Effector memory CD8-positive, alpha-beta T cell (primary cell): ENCODE measurements at places on chromosomes 13 and 19.

GRCh38 chr13:45180713-45181601 lies 19.9 kb downstream of the KCTD4 start:
- no peak for DNase-seq
- no peaks in the 10 kb centered on the region for H3K27me3 ChIP-seq
- H3K27ac ChIP-seq = peak overlapping the region; percentile 41
- H3K4me3 ChIP-seq = no peak overlapping the region
- peaks cover 13% of the 10 kb centered on the region for H3K36me3 ChIP-seq

- peaks cover 46% of the 10 kb centered on the region for H3K27me3 ChIP-seq
- DNase-seq = no peak
- no peaks in the 10 kb centered on the region for H3K36me3 ChIP-seq
- no peak overlapping the region for H3K4me3 ChIP-seq
These were observed 109.3 kb upstream of the IPO5 start for GRCh38 chr13:97844151-97844550.

DNA sequence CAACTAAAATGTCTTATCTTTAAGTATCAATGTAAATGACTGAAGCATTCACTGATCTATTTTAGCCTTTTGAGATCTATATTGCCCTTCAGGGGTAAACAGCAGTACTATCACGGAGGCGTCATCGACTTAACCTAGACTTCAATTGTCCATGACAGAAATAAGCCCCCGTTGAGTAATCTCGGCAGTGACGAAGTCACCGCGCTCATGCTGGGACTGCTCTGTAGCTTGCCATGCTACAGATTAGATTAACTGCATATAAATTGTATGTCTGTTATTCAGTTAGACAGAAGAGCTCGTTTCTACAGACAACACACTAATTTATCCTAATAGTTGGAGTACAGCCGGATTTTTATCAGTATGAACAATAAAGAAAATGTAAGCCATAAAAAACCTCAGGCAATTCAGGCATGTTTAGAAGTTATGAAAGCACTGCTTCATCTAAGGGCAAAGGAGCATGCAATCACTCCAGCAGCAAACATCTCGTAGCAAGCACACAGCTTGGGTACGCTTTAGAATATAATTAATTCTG lies 56.6 kb downstream of the TUBGCP3 start:
- H3K27ac ChIP-seq = no peak overlapping the region
- H3K27me3 ChIP-seq = no peaks in the 10 kb centered on the region
- H3K36me3 ChIP-seq = peaks cover 2% of the 10 kb centered on the region
- peaks cover 9% of the 10 kb centered on the region for H3K4me1 ChIP-seq

DNA sequence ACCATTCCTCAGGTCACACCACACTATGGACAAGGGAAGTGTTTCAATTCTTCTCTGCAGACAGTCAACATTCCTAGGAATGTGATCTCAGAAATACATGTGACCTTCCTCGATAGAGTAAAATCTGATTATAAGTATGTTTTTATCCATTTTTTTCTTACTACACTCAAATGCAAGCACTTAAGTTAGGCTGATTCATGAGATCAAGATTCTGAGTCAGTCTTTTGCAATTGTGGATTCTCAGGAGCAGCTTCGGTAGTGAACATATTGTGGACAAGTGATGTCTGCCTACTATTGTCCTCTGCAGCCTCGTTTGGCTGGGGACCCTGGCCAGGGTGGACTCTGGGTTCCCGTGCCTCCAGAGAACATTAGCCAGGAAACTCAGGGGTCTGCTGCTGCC lies 3.2 kb downstream of the SERPINE3 start:
- no peaks in the 10 kb centered on the region for H3K36me3 ChIP-seq
- no peak overlapping the region for H3K27ac ChIP-seq
- no peaks in the 10 kb centered on the region for H3K27me3 ChIP-seq
- no peak for DNase-seq
- H3K4me1 ChIP-seq = no peaks in the 10 kb centered on the region
- H3K4me3 ChIP-seq = no peak overlapping the region

- DNase-seq = no peak
- peaks cover 17% of the 10 kb centered on the region for H3K36me3 ChIP-seq
- peak overlapping the region; percentile 78 for H3K27ac ChIP-seq
- peaks cover 14% of the 10 kb centered on the region for H3K4me1 ChIP-seq
- H3K27me3 ChIP-seq = no peaks in the 10 kb centered on the region
- H3K4me3 ChIP-seq = peak overlapping the region; percentile 85
These were observed 1.2 kb upstream of the TRIM13 start for GRCh38 chr13:49995625-49996101.

- H3K4me1 ChIP-seq = peaks cover 11% of the 10 kb centered on the region
- H3K36me3 ChIP-seq = peaks cover 84% of the 10 kb centered on the region
- no peak for DNase-seq
- no peak overlapping the region for H3K4me3 ChIP-seq
- peak overlapping the region; percentile 86 for H3K27ac ChIP-seq
These were observed 7.1 kb downstream of the EEF2 start for GRCh38 chr19:3978145-3978544.

GRCh38 chr13:43128504-43128961 lies 105.1 kb downstream of the DNAJC15 start:
- H3K4me3 ChIP-seq = no peak overlapping the region
- H3K27ac ChIP-seq = no peak overlapping the region
- H3K4me1 ChIP-seq = peaks cover 14% of the 10 kb centered on the region
- DNase-seq = no peak
- no peaks in the 10 kb centered on the region for H3K36me3 ChIP-seq

DNA sequence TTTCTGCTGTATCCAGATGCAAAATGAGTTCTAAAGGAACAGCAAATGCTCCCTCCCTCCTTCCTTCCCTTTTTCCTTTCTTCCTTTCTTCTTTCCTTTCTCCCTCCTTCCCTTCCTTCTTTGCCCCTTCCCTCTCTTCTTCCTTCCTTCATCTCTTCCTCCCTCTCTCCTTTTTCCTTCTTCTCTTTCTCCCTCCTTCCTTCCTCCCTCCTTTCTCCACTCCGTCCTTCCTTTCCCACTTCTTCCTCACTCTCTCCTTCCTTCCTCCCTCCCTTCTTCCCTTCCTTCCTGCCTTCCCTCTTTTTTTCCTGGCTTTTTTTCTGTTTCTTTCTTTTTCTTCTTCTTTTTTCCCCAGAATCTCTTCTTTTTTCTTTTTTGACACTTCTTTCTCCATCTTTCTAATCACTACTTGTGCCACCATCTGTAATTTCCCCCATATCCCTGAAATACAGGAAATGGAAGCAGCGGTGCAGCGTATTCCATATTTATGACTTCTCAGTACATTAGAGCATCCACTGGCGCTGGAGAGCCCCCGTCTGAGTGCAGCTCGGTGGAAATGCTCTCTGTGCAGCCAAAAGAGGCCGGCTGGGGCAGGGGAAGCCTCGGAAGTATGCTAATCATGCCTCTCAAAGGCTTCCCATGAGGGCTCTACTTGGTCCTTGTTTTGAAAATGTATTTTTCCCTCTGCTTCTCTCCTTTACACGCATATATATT lies 275.6 kb downstream of the TSHZ3 start:
- H3K4me3 ChIP-seq = no peak overlapping the region
- H3K36me3 ChIP-seq = no peaks in the 10 kb centered on the region
- no peak for DNase-seq
- H3K4me1 ChIP-seq = no peaks in the 10 kb centered on the region
- no peak overlapping the region for H3K27ac ChIP-seq
- H3K27me3 ChIP-seq = peaks cover 81% of the 10 kb centered on the region

DNA sequence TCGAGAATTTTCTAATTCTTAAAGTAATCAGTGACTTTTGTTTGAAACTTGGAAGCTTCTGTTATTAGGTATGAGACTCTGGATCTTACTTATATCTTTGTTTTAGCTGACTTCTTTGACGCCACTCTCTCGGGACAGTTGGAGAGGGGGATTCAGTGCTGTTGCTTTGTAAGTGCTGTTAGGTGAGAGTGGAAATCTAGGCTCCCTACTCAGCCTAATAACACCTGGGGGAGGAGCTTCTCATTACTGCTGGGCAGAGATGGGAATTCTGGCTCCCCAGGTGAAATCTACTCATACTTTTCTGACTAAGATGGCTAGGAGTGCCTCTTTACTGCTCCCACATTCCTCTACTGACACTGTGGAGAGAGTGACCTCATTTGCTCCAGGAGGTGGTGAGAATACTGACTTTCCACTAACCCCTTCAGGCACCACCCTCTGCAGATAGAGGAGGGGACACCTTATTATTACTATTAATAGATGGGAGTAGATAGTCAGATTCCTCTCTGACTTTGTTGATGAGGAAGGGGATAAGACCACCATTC lies 324.9 kb upstream of the SPRY2 start:
- no peak overlapping the region for H3K27ac ChIP-seq
- no peaks in the 10 kb centered on the region for H3K27me3 ChIP-seq
- H3K4me3 ChIP-seq = no peak overlapping the region
- H3K36me3 ChIP-seq = no peaks in the 10 kb centered on the region
- no peak for DNase-seq
- no peaks in the 10 kb centered on the region for H3K4me1 ChIP-seq

GRCh38 chr19:52535771-52536447 lies 8.4 kb downstream of the ZNF808 start:
- H3K27me3 ChIP-seq = no peaks in the 10 kb centered on the region
- H3K4me1 ChIP-seq = peaks cover 24% of the 10 kb centered on the region
- H3K36me3 ChIP-seq = peaks cover 30% of the 10 kb centered on the region
- peak overlapping the region; percentile 86 for H3K4me3 ChIP-seq
- H3K27ac ChIP-seq = peak overlapping the region; percentile 75
- peak; percentile 86 for DNase-seq

DNA sequence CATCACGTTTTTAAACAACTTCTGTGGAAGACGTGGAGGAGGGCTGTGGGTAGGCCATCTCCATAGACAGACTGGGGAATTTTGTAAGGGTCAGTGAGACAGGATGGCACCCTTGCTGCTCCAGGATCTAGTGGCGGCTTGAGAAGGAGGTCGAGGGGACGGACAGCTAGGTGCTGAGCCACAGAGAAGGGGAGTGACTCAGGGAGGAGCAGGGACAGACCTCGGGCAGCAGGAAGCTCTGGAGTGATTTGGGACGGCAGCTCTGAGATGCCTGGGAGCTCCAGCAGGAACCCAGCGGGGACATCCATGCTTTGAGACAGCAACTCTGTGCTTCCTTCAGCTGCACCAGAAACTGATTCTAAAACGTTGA lies 169.1 kb upstream of the SOX1 start:
- no peaks in the 10 kb centered on the region for H3K36me3 ChIP-seq
- no peak overlapping the region for H3K27ac ChIP-seq
- DNase-seq = no peak
- H3K4me3 ChIP-seq = no peak overlapping the region

DNA sequence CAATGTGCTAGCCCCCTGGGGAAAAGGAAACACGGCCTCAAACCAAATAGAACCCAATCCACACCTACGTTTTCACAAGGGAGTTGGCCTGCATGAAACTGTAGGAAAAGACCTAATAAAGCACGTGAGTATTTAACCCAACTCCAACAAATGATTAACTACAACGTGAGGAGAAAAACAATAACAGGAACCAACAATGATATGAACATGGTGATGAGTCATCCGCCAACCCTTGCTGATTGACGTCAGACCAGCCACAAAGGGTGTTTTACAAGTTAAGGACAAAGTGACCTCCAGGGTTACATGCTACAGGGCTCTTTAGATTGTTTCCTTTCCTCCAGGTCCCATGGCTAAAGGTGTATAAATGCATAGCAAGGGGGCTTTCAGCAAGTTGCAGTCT lies 460.5 kb downstream of the COG6 start:
- DNase-seq = peak; percentile 31
- peak overlapping the region; percentile 92 for H3K27ac ChIP-seq
- H3K4me1 ChIP-seq = peaks cover 15% of the 10 kb centered on the region
- H3K4me3 ChIP-seq = no peak overlapping the region

GRCh38 chr13:99702687-99703319 lies 201.5 kb downstream of the TM9SF2 start:
- peaks cover 5% of the 10 kb centered on the region for H3K4me1 ChIP-seq
- no peak for DNase-seq
- no peaks in the 10 kb centered on the region for H3K36me3 ChIP-seq
- no peaks in the 10 kb centered on the region for H3K27me3 ChIP-seq
- no peak overlapping the region for H3K27ac ChIP-seq

GRCh38 chr13:50512474-50513299 lies 330.8 kb downstream of the DLEU7 start:
- no peaks in the 10 kb centered on the region for H3K36me3 ChIP-seq
- no peak overlapping the region for H3K27ac ChIP-seq
- no peaks in the 10 kb centered on the region for H3K4me1 ChIP-seq

DNA sequence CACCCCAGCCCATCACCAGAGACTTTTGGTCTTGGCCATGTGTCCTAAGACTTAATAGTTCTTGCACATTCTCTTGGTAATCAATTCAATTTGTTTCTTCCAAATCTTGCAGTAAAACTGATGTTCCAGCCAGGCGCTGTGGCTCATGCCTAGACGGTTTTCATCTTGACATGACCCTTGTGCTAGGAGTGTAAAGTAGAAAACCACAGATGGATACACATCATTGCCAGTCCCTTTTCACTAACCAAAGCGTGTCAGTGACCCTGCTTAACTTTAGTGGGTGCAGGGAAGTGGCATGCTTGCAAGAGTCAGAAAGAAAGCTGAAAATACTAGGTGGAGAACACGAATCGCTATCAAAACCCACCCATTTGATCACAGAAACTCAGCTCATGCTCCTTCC lies 18.0 kb upstream of the CD70 start:
- peaks cover 44% of the 10 kb centered on the region for H3K27me3 ChIP-seq
- DNase-seq = no peak
- H3K4me1 ChIP-seq = peaks cover 15% of the 10 kb centered on the region
- H3K36me3 ChIP-seq = peaks cover 4% of the 10 kb centered on the region
- H3K4me3 ChIP-seq = no peak overlapping the region

- no peak overlapping the region for H3K27ac ChIP-seq
- DNase-seq = no peak
- H3K36me3 ChIP-seq = no peaks in the 10 kb centered on the region
- H3K4me1 ChIP-seq = no peaks in the 10 kb centered on the region
- no peaks in the 10 kb centered on the region for H3K27me3 ChIP-seq
- H3K4me3 ChIP-seq = no peak overlapping the region
These were observed 669.3 kb downstream of the LIG4 start for GRCh38 chr13:107545946-107546502.

GRCh38 chr13:104327211-104327610 lies 1261.0 kb upstream of the SLC10A2 start:
- H3K4me1 ChIP-seq = no peaks in the 10 kb centered on the region
- H3K4me3 ChIP-seq = no peak overlapping the region
- no peak overlapping the region for H3K27ac ChIP-seq
- H3K36me3 ChIP-seq = no peaks in the 10 kb centered on the region
- no peaks in the 10 kb centered on the region for H3K27me3 ChIP-seq
